ENCODE measurements at places on chromosomes 1 and 21.

GRCh38 chr1:33762109-33762830 is 101.6 kb upstream of the HMGB4 start:
- no peak for DNase-seq

DNA sequence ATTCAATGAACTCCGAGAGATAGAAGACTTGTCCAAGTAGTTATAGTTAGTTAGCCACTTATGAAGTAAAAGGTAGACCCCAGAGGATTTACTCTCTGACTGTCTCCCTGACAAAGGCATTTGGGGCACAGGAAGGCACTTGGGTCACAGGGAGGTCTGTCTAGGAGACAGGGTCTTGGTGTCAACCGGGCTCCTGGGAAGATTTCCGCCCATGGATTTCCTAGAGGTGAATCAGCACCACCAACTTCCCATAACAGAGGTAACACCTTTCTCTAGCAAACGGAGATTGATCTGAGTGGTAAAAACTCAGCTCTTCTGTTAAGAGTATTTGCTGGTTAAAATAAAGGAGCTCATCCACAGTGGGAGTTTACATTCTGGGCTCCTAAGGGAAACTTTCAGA is 16.4 kb downstream of the CCN1 start:
- peak; percentile 53 for DNase-seq

GRCh38 chr1:36580524-36580923 is 97.8 kb upstream of the CSF3R start:
- DNase-seq = peak; percentile 62

GRCh38 chr1:112798292-112798691 is 83.2 kb upstream of the PPM1J start:
- DNase-seq = no peak

DNA sequence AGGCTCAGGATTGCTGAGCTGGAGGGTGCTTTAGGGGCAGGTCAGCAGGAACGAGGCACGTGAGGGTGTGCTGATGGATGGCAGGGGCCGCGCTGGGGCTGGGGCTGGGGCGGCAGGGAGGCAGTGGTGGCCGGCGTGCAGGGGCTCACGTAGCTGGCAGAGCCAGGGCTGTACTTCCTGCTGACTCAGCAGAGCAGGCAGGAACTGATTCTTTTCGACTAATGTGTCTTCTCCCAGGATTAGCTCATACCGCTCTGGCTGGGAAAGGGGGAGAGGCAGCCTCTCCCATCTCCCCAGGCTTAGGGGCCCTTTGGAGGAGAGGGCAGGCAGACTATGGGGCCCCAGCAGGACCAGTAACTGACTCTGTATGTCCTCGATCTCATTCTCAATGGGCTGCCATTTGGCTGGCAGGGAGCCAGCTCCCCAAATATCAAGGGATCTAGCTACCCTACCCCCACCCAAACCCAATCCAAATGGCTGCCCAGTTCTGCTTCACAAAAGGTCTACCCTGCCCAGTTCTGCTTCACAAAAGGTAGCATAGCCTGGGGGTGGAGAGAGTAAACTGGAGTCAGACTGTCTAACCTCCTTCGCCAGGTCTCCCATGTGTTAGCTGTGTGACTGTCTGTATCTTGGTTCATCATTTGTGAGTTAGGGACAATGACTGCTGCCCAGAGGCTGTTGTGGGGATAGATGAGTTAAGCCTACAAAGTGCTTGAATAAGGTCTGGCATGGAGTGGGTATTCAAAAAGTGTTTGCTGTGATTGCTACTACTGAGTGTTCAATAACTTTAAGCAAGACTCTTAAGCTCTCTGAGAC is 100.1 kb upstream of the SLC2A1 start:
- no peak for DNase-seq

GRCh38 chr1:64567426-64568170 is 97.7 kb downstream of the CACHD1 start:
- no peak for DNase-seq

Data from mesendoderm (in vitro differentiated cells).